Spleen (tissue), 13 donors: ENCODE measurements at places on chromosomes 2 and 18. TPM values are rescaled to one million over a fixed set of nuclear protein-coding genes. Genes with fewer than 3 reads are reported as not detected.

BOD1L2 gene
- total RNA-seq, result not detected

NMS gene
- total RNA-seq, result not detected

LCT gene
- not detected for total RNA-seq

REG3G gene
- total RNA-seq, result not detected

TCF23 gene
- 14.8 TPM for total RNA-seq

PROC gene
- not detected for total RNA-seq

KIF5C gene
- total RNA-seq, result 7.9 TPM

FOXI3 gene
- not detected for total RNA-seq

ZNF396 gene
- total RNA-seq, result 1.4 TPM

RIT2 gene
- not detected for total RNA-seq

MROH2A gene
- 0.27 TPM for total RNA-seq

ANKRD62 gene
- total RNA-seq, result not detected

DUSP19 gene
- total RNA-seq, result 4.8 TPM

CCDC141 gene
- 20.4 TPM for total RNA-seq

MC4R gene
- total RNA-seq, result not detected

RAX gene
- total RNA-seq, result not detected

IL36A gene
- not detected for total RNA-seq

AMMECR1L gene
- 17.2 TPM for total RNA-seq

CTAGE1 gene
- total RNA-seq, result not detected

EGR4 gene
- total RNA-seq, result not detected

SERPINB13 gene
- total RNA-seq, result not detected

TNFRSF11A gene
- 5.3 TPM for total RNA-seq

KCNG3 gene
- not detected for total RNA-seq

ASXL3 gene
- 0.92 TPM for total RNA-seq

RNF152 gene
- total RNA-seq, result 5.9 TPM

ASTL gene
- 0.52 TPM for total RNA-seq

BCL2 gene
- 112 TPM for total RNA-seq

SP140 gene
- total RNA-seq, result 110 TPM

DSEL gene
- 5.4 TPM for total RNA-seq

NEB gene
- 4.8 TPM for total RNA-seq

THSD7B gene
- total RNA-seq, result 0.09 TPM

RNF138 gene
- 30.3 TPM for total RNA-seq

HES6 gene
- total RNA-seq, result 7.1 TPM

FEV gene
- not detected for total RNA-seq

UGT1A10 gene
- not detected for total RNA-seq

FAM237A gene
- total RNA-seq, result not detected

GAREM1 gene
- total RNA-seq, result 5.3 TPM

VIT gene
- total RNA-seq, result not detected

UCN gene
- 3.9 TPM for total RNA-seq

PNPT1 gene
- total RNA-seq, result 14.6 TPM

DLX2 gene
- not detected for total RNA-seq

NEU2 gene
- total RNA-seq, result not detected

TBC1D8 gene
- 54.5 TPM for total RNA-seq
